Activated CD8-positive, alpha-beta T cell treated with anti-CD3 and anti-CD28 coated beads, Interleukin-2, amount 10 ng/mL, durations not matched to agents 7 days and 5 days (primary cell): ENCODE measurements at places on chromosomes 5 and 9. TPM values are rescaled to one million over a fixed set of nuclear protein-coding genes. Genes with fewer than 3 reads are reported as not detected.
A peak's percentile ranks its signal among the peaks of the same experiment; 100 is the strongest.

- DNase-seq, result no peak
Observed at GRCh38 chr9:25418974-25419373, 259.3 kb downstream of the TUSC1 start.

- DNase-seq, result peak; percentile 60
Observed at GRCh38 chr5:90434116-90434714, 24.7 kb upstream of the CETN3 start.

DNA sequence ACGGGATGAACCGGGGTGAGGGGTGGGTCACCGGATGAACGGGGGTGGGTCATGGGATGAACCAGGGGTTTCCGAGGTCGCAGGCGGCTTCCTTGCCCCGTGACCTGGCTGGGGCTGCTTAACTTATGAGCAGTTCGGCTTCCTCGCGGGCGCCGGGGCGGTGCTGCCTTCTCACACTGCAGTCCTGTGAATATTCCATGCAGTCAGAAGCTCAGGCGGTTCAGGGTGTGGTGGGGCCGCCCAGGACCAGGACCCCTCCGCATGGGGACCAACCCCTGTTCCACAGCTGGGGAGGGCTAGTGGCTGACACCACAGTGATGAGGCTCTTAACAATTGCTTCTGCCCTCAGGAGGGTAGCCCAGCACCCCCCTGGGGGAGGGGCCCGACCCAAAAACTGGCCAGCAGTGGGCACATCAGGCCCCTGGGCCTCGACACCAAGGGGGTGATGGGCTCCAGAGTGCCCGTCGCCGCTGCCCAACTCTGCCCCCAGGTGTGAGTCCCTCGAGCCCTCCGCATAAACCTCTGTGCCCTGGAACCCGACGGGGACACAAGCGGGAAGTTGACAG lies 30.9 kb upstream of the SLC9A3 start:
- no peak for DNase-seq

DNA sequence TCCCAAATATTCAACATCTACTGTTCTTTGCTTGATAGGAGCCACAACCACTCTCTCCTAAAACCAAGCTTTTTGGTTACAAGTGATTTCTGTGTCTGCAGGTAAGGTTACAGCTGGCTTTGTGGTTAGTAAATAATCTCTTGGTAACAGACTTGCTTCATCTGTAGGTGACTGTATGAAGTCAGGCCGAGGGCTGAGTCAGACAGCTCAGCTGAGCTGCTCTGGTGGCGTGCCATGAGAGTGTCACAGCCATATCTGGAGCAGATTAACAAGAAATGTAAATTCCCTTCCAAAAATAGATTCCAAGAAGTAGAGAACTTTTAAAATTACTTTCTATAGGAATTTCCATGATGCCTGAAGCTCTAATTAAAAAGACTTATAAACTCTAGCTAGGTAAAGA lies 23.7 kb upstream of the TAS2R1 start:
- DNase-seq, result no peak

- no peak for DNase-seq
Observed at GRCh38 chr9:16000811-16001210, 448.0 kb downstream of the CCDC171 start.

DNA sequence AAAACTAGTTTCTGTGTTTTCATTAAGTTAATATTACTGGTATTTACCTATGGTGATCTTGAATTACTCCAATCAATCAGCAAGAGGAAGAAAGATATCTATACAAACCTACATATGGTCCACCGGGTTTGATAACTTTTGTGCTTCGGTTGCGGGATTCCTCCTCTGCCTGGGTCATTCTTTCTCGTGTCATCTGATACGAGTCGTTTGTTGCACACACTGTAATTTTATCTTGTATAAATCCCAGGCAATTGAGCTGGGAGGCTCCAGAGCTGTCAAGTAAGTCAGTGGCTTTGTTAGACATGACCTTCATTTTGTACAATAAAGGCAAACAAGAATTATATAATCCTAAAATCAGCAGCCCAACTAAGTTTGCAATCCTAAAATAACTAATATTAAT lies 48.0 kb downstream of the ELL2 start:
- no peak for DNase-seq

Gene SPINK4
- total RNA-seq, result not detected

- DNase-seq, result no peak
Observed at GRCh38 chr5:81842795-81843398, 92.0 kb upstream of the SSBP2 start.

Gene ITGA1
- 18.0 TPM for total RNA-seq

GRCh38 chr9:135515083-135515951 lies 5.9 kb upstream of the LCN1 start:
- no peak for DNase-seq

DNA sequence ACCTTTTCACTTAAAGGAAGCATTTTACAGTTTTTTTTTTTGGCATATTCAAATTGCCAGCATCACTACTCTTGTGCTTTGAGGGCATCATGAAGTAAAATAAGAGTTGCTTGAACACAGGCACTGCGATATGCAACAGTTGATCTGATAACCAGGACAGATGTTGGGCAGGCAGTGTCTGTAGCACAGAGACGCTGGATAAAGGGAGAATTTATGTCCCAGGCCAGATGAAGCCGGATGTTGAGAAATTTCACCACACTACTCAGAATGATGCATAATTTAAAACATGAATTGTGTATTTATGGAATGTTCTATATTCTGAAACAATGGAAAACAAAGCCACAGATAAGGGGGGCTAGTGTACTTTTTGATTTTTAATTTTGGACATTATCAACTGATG lies 71.4 kb downstream of the SLC12A2 start:
- no peak for DNase-seq

- peak; percentile 83 for DNase-seq
Observed at GRCh38 chr9:99253772-99254431, 31.8 kb downstream of the SEC61B start.

DNA sequence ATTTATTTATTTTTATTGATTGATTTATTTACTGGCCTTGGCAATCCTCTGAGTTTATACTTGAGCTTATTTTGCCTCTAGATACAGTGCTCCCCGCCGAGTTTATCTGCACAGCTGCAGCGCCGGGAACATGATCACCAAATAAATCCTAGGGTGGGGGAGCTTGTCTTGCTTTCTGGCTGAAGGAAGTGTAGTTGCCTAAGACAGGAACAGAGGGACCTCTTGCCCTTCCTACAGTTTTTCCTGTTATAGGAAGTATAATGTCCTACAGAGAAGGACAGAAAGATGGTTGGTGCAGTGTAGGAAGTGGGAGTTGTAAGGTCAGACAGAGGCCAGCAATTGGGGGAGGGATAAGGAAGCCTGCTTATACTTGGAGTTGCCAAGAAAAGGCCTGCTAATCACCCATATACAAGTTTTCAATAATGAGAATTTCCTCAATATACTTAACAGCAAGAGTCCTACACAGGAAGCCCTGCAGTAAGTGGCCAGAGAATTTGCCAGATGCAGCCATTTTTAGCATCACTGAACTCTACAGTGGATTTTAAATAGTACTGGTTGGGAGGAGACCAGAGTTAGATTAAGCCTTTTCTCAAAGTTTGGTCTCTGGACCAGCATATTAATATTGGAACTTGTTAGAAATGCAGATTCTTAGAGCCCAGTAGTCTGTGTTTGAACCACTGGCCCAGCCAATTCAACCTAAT lies 7.7 kb downstream of the AOPEP start:
- DNase-seq, result no peak

Gene SEMA6A
- total RNA-seq, result not detected

Gene HACD4
- total RNA-seq, result 13.9 TPM

Gene SLC45A2
- total RNA-seq, result 0.34 TPM

GRCh38 chr5:171739271-171739670 lies 46.3 kb upstream of the SMIM23 start:
- DNase-seq, result no peak

- DNase-seq, result no peak
Observed at GRCh38 chr5:45042283-45042682, 233.5 kb downstream of the MRPS30 start.

DNA sequence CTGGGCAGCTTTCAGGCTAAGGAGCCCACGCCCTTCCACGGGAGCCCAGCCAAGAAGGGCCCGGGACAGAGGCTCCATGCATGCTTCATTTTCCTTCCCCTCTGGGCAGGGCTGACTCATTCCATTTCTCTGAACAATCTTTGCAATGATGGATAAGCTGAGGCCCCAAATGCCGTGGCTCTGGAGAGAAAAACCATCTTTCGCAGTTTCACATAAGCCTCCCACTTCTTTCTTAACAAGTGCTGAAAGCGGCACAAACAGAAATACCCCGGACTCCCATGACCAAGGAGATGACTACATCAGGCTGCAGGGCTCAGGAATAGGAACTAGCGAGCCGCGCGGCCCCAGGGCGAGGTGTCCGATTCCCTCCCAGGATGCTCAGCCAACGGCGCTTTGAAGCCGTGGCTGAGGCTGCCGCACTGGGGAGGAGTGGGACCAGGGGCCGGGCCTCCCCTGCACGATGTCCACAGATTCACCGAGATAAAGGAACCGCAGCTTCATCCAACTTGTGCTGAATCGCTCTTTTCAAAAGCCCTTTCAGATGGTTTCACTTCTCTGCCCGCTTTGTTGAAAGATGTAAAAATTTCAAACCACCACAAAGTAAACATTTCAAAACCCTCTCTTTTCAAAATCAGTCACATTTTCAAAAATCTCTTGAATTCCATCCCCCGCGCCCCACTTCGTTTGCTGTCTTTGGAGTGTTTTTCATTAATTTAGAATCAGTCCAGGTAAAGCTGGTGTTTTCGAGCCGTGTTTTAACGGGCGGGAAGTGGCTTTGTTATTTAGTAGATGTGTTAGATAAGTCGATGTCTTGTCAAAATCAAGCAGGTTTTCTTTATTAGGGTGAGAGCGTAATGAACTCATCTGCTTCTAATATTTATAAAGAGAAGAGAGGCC lies 96.5 kb upstream of the LMX1B start:
- peak; percentile 70 for DNase-seq
